CD8-positive, alpha-beta T cell (primary cell): ENCODE measurements at places on chromosomes 4 and X.

DNA sequence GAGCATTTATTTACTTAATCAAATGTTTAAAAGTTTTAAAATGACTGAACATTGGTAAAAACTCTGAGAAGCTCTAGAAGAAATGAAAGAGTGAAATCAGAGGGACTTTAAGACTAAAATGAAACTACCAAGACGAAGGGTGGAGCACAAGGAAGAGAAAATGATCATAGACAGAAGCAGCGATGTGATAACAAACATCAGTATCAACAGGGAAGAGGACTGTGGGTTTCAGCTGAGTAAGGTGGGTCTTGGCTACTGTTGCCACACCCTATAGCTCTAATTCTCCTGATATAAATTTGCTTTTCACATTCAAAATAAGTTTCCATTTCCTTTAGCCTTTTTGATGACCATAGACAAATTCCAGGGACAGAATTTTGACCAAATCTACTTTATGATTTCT lies 18.4 kb downstream of the SOD3 start:
- no peak for DNase-seq

DNA sequence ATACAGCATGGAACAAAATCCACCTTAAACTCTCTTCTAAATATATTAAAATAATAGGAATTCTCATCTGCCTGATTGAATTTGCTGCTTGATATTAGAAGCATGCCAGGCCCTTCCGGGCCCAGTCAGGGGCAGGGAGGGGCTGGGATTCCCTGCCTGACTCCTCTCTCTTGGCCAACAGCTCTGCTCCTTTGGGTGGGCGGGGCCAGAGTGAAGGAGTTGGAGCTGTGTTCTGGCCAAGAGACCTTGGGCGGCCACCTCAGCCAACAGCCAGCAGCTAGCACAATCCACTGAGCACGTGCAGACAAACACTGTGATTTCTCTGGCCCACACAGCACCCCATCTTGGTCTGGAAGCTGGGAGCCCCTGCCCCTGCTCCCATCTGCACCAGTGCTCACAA lies 140.3 kb downstream of the PJA1 start:
- DNase-seq, result no peak

DNA sequence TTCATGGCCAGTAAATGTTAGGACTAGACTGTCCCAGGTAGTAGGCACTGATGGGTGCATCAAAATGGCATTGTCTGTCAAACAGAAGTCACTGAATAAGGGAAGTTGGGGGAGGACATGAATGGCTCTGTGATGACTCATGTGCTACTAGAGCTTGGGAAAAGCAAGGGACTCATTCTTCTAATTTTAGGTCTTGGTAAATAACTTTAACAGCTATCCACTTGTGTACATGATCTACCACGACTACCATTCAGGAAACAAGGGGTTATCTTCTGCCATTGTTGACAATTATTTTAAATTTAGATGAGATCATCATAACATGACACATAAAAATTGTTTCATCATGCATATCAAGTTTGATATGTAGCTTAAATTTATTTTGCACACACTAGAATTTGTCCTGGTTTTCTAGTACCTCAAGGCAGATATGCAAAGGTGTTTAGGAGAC lies 6.3 kb downstream of the AREG start:
- no peak for DNase-seq

GRCh38 chr4:140756319-140757231 lies at the start of gene TBC1D9:
Gene TBC1D9 (minus strand): TSS chr4:140756385. CDS start chr4:140756045, 340 bp downstream.
- DNase-seq, result no peak

GRCh38 chr4:140149846-140150635 lies 3.9 kb downstream of the MAML3 start:
- peak; percentile 77 for DNase-seq

DNA sequence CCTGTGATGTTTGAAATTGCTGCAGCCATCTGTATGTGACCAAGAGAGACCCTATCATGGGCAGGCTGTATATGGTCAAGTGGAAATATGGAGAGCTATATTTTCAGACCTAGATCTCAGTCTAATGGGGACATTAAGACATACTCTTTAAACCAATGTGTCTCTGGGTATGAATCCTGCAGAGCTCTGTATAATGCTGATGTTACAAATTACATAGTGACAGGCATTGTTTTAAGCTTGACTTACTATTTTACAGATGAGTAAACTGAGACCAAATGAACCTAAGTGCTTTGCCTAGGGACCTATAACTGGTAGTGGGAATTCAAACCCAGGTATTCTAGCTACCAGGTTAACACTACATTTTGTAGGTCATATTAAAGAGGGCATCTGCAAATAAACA lies 71.3 kb upstream of the GRXCR1 start:
- DNase-seq, result no peak

DNA sequence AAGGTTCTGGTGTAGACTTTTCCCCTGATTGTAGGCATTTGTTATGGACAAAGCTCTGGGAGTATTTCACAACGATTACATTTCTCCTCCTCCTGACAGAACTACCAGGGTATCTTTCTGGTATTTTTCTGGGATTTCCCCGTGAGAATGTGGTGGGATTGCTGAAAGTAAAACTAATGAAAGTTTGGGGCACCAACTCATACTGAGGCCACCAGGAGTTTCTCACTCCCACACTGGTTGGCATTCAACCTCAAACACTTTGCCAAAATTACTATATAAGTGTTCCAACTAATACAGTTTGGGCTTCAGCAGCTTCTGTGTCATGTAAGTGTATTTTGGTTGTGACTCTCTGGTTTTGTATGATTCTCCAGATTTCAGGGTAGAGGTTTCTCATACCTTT lies 855.1 kb downstream of the GLUD2 start:
- no peak for DNase-seq

DNA sequence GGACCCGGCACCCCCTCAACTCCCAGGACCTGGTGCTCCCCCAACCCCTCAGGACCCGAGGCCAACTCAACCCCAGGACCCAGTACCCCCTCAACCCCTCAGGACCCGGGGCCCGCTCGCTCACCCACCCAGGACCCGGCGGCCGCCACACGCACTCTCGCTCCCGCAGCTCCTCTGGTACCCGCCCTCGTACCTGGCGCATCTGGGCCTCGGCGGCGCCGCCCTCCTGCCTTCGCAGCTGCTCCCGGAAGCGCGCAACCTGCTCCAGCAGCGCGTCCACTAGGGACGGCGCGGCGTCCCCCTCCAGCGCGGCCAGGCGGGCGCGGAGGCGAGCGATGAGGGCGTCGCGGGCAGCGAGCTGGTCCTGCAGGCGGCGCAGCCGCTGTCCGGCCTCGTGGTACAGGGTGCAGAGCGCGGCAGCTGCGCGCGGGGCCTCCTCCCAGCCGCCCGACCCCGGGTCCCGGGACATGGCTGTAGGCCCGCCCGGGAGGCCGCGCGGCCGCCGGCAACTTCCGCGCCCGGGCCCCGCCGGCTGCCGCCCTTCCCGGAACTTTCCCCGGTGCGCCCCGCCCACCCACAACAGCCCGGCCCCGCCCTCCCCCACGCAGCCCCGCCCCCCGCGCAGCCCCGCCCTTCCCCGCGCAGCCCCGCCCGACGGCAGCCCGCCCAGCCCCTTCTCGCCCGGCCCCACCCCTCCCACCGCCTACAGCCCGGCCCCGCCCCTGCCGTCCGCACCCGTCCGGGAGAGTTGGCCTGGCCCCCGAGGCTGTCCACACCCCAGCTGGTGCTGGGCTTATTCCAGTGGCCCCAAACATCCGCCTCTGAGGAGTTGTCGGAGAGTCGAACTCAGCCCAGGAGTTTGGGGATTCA lies at the start of gene TNIP2:
Gene TNIP2 (minus strand): TSS at position 516 of the 870 bp plus-strand sequence. CDS start 47 bp downstream, at position 469.
- peak; percentile 78 for DNase-seq

- no peak for DNase-seq
These were observed 6.4 kb downstream of the EDA2R start for GRCh38 chrX:66632473-66632872.

DNA sequence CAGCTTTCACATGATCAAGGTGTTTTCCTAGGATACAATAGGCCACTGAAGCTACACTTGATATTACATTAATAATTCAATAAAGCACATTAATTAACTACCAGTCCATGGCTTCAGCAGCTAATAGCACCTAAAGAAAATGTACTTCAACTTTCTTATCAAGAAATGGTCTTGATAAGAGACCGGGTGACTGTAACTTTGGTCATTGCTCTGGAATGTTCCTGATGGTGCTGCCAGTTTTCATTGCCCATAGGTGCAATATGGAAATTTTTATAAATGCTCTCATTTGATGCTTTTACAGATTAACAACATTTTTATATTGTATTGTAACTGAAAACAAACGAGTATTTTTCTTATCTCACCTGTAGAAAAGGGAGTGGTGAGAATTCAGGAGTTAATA lies 165.4 kb downstream of the SHROOM3 start:
- DNase-seq, result no peak

GRCh38 chrX:124005228-124005627 lies 43.7 kb downstream of the STAG2 start:
- DNase-seq, result no peak

DNA sequence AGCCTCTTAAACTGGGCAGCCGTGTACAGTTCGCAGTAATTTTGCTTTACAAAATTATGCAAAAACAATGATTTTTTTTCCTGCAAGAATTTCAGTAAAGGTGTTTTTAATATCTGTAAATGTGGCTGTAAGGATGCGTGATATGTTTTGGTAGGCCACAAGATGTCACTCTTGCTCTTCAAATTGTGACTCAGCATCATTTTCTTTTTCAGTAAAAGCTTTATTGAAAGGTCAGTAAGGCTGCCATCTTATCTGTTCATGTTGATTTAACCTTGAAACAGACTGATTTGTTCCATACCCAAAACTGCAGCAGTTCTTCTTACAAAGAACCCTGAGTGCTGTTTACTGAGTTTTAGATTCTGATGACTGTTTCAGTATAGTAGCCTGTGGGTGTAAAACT lies 39.9 kb downstream of the TXLNG start:
- DNase-seq, result no peak

DNA sequence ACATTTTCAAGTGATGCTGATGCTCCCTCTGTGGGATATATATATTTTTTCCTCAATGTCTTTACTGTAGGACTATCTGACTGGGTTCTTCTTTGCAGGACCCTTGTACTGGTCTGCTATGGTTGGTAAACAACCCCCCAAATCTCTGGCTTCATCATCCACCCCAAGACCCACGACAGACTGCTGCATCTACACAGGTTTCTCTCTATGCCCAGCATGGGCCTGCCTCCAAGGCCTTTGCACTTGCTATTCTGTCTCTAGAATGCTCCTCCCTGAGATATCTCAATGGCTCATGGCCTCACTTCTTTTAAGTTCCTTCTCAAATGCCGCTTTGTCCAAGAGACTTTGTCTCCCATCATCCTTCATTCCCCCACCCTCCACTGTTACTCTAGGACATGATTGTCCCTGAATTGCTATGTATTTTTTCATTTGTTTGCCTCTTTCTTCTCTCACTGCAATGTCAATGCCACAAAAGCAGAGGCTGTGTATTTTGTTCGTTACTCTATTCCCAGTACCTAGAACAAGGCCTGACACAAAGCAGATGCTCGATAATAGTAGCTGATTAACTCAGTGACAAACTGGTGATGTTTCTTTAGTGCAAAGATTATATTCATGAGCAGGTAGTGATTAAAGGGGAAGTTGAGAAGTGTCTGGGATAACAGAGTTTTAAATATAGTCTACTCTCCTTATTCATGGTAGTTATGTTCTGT lies 6.6 kb downstream of the EVC start:
- DNase-seq, result no peak

- DNase-seq, result peak; percentile 37
These were observed 43.7 kb upstream of the TMSB15B start for GRCh38 chrX:103918571-103919269.

GRCh38 chrX:75893281-75893680 lies 108.2 kb upstream of the MAGEE2 start:
- no peak for DNase-seq

GRCh38 chrX:30504309-30504708 lies 73.3 kb downstream of the TASL start:
- DNase-seq, result peak; percentile 2

DNA sequence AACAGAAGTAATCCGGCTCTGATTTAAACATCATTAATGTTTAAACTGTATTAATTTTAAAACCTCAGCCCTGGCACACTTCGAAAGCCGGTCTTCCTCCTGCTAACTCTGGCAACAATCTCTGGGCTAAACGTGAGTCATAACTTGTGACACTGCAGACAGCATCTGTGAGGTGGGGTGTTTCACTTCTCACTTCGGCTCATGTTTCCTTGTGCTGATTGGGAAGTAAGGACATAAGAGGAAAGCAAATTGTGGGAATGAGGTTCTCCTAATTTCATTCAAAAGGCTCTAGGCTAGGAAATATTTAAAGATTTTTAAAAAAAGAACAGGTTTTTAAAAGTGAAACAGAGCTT lies 139.9 kb upstream of the USP9X start:
- DNase-seq, result no peak

GRCh38 chr4:150007512-150007911 lies 70.7 kb upstream of the DCLK2 start:
- DNase-seq, result no peak

- DNase-seq, result no peak
These were observed 1027.3 kb downstream of the PCDH18 start for GRCh38 chr4:136505020-136505419.

- DNase-seq, result no peak
These were observed 46.9 kb downstream of the SUPT20HL2 start for GRCh38 chrX:24266996-24267395.

GRCh38 chr4:124535003-124535402 lies 177.5 kb downstream of the ANKRD50 start:
- DNase-seq, result no peak

DNA sequence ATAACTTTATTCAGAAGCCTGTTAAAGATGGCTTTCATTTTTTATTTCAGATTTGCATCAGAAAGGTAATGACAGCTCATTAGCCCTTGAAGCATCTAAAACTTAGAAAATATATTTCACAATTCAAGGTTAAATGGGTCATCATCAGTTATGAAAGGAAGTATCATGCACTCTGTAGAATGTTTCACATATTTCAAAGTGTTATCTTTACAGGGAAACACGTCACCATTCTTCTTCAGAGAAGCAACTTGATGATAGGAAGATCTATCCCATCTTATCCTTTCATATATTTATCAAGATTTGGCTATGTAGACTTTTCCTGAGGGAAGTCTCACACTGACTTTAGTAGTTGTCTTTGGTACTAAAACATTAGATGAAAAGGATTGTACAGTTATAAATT lies 277.8 kb downstream of the TENM3 start:
- no peak for DNase-seq

- no peak for DNase-seq
These were observed 42.4 kb upstream of the ARHGEF6 start for GRCh38 chrX:136823175-136823574.

GRCh38 chrX:17007134-17007768 lies 60.8 kb downstream of the REPS2 start:
- DNase-seq, result peak; percentile 5

DNA sequence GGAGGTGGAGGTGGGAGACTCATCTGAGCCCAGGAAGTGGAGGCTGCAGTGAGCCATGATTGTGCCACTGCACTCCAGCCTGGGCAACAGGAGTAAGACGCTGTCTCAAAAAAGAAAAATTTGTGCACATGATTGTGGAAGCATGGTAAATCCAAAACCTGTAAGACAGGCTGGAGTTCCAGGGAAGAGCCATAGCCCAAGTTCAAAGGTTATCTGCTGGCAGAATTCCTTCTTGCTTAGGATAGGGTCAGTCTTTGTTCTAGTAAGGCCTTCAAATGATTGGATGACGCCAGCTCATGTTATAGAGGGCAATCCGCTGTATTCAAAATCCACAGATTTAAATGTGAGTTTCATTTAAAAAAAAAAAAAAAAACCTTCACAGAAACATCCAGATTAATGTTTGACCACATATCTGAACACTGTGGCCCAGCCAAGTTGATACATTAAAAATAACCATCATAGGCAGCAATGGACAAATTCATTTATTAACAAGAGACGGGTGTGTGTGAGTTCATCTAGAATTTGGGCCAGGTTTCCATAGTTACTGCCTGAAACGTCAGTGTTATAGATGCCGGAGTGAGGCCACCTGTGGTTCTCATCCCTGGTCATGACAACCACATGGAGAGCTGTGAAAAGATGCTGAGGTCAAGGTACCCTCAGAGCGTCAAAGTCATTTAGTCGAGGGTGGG lies 35.2 kb upstream of the SLC2A9 start:
- peak; percentile 2 for DNase-seq
